Naive thymus-derived CD4-positive, alpha-beta T cell (primary cell): ENCODE measurements at places on chromosomes 16 and 17. TPM values are rescaled to one million over a fixed set of nuclear protein-coding genes. Genes with fewer than 3 reads are reported as not detected.

Gene TMEM100
- not detected for total RNA-seq

Gene CD300E
- total RNA-seq = not detected in 2 replicates

Gene CIITA
- 1.0 TPM for total RNA-seq

Gene SUMO2
- total RNA-seq = 248 TPM

Gene RGS11
- total RNA-seq = not detected
